Cerebellar nuclear complex (tissue), 1 donor: ENCODE measurements at places on chromosomes 7 and 10.

DNA sequence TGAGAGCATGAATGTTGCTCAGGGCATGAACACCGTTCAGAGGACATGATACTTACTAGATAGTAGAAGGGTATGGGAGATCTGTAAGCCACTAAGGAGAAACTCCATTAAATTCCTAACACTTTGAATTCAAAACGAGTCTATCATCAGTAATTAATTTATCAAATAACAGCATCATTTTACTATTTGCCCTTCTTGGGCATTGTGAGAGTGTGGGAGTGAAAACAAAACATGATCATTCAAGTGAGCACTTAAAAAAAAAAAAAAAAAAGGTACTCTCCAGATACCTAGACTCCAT lies 20.5 kb upstream of the ASB15 start:
- DNase-seq, result no peak

- DNase-seq, result no peak
Measured at GRCh38 chr10:86960003-86960862, 1.8 kb downstream of the SNCG start.

DNA sequence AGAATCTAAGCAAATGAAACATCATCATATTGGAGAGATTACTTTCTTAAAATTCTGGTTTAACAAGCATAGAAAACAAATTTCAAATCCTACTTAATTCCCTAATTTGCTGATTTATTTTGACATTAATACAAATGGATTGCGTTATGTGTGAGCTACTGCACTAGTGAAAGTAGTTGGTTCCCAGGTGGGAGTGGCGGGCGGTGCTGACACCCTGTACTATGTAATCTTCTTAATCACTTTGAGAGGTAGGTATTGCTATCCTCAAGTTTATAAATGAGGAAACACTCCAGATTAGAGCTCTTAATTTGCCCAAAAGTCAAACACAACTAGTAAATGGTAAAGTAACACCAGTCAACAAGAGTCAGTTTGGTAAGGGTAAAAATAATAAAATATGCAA lies 131.1 kb downstream of the ELAPOR2 start:
- DNase-seq, result no peak

GRCh38 chr7:25735674-25736242 lies 416.2 kb upstream of the NFE2L3 start:
- no peak for DNase-seq

GRCh38 chr7:106978425-106979420 lies 65.8 kb upstream of the PRKAR2B start:
- no peak for DNase-seq

- DNase-seq, result no peak
Measured at GRCh38 chr10:91296471-91296870, 76.0 kb downstream of the PCGF5 start.

GRCh38 chr10:37549054-37549453 lies 308.4 kb downstream of the ZNF248 start:
- no peak for DNase-seq

DNA sequence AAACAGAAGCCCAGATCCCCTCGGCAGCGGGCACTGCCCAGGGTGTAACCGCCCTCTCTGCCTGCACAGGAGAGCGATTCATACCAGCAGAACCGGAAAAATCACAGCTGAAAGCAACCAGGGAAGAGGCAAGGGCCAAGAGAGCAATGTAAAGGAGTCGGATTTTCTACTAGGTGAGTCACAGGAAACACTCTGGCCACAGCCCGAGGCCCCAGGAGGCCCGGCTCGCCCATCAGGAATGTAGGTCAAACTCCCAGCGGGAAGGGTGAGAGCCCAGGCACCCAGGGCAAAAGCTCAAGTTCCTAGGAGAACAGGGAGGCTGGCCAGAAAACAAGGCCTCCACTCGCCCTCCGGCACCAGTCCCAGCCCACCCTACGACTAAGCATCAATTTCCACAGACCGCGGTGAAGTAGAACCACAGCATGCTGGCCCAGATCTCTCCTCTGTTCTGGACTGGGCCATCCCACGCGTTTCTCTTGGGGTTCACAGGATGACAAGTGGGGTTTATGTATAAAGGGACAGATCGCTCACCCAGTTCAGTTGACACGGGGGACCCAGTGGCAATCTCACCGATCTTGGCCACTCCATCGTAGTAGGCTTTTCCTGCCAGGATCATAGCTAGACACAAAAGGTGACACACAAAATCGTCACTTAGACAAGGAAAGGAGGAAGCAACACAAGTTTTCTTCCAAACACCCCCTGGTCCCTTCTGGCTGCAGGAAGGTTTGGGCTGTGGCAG lies 46.2 kb downstream of the BAIAP2L1 start:
- no peak for DNase-seq

DNA sequence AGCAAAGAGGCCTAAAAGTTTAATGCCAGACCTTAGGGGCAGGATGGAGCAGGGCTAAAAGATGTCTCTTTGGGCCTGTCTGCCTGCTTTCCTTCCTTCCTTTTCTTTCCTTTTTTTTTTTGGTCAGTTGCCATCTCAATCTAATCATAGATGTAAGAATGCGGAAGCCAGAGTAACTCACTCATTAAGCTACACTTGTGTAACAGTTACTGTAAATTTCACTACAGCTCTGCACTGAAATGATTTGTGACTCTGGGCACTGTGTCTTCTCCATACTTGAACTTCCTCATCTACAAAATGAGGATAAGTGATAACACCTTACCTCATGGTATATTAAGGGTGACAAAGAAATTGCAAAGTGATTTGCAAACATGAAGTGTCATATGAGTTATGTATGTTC lies 75.5 kb upstream of the AGK start:
- DNase-seq, result no peak

GRCh38 chr7:157825325-157825724 lies 488.5 kb downstream of the DNAJB6 start:
- DNase-seq, result no peak

DNA sequence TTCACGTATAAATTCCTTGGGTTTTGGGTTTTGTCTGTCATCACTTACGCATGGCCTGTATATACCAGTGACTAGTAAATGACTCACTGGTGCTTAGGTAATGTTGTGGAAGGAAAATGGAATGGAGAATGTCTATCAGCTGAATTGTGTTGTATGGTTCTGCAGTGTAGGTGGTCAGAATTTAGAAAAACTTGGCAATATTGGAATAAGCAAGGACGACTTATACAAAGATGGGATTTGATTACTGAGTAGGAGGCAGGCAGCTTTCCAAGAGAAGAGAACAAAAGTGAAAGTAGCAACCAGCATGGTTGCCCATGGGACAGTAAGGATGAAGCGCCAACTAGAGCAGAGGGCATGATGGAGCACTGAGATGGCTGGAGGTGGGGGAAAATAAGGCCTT lies 168.6 kb upstream of the CSTF2T start:
- DNase-seq, result no peak

DNA sequence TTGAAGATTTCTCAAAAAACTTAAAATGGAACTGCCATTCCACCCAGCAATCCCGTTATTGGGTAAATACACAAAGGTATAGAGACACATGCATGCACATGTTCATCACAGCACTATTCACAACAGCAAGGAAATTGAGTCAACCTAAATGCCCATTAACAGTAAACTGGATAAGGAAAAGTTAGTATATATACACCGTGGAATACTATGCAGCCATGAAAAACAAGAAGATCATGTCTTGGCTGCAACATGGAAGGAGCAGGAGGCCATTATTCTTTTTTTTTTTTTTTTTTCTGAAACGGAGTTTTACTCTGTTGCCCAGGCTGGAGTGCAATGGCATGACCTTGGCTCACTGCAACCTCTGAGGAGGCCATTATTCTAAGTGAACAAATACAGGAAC lies 749.0 kb downstream of the MAGI2 start:
- DNase-seq, result no peak

GRCh38 chr10:79098596-79099015 lies 29.8 kb downstream of the ZMIZ1 start:
- no peak for DNase-seq

- DNase-seq, result no peak
Measured at GRCh38 chr10:34584164-34584563, 230.9 kb downstream of the PARD3 start.

DNA sequence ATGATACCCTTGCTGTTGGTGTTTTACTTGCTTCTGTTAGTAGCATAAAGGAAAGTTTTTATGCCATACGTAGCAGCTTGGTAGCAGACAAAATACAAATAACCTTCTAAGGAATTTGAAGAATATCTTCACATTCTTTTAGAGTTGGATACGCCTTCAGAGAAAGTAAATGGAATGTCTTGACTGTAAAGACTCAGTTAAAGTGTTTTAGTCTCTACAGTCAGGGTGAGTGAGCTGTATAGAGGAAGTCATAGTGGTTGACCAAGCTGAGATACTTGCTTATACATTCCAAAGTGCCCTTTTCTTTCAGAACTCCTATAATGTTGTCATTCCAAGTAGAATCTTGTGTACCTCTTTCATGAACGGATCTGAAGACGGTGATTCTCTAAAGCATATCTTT lies 37.7 kb downstream of the RABGEF1 start:
- DNase-seq, result no peak

DNA sequence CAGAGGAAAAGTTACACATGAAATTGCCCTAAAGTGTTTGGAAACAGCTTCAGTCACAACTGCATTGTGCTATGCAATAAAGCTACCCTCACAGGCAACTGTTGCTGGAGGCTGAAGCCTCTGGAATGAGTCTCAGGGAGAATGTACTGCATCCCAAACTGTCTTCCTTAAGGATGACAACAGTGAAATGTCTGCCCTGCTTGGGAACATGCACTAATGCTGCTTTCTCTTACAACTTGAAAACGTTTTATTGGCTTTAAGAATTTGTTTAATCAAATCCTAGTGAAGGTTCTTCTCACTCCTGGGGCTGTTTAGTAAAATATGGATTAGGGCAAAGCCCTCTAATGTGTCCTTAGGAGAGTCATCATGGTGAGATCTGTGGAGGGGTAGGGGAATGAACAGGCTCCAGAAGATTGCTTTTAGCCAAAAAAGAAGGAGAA lies 215.4 kb downstream of the TWIST1 start:
- no peak for DNase-seq

GRCh38 chr7:88089561-88089960 lies 130.3 kb downstream of the SRI start:
- DNase-seq, result no peak

- no peak for DNase-seq
Measured at GRCh38 chr10:36577126-36577525, 548.3 kb upstream of the ANKRD30A start.

DNA sequence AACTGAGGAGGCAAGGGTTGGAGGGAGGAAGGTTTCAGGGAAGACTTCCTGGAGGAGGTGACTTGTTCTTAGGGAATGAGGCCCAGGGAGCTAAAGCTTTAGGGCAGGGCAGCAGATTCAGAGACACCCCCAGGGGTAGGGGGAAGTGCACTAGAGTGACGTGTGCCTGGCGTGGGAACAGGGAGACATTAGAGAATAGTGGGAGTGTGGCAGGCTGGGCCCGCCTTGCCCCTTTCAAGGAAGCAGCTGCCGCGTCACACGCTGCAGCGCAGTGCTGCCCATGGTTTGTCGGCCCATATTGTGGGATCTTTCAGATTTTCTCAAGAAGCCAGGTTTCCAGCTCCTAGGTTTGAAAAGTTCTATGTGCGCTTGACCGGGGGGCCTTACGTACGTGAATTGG lies 139.4 kb downstream of the LHPP start:
- no peak for DNase-seq

- no peak for DNase-seq
Measured at GRCh38 chr7:150938566-150938965, 39.6 kb downstream of the KCNH2 start.

- no peak for DNase-seq
Measured at GRCh38 chr10:94397549-94398370, 4.6 kb upstream of the TBC1D12 start.

DNA sequence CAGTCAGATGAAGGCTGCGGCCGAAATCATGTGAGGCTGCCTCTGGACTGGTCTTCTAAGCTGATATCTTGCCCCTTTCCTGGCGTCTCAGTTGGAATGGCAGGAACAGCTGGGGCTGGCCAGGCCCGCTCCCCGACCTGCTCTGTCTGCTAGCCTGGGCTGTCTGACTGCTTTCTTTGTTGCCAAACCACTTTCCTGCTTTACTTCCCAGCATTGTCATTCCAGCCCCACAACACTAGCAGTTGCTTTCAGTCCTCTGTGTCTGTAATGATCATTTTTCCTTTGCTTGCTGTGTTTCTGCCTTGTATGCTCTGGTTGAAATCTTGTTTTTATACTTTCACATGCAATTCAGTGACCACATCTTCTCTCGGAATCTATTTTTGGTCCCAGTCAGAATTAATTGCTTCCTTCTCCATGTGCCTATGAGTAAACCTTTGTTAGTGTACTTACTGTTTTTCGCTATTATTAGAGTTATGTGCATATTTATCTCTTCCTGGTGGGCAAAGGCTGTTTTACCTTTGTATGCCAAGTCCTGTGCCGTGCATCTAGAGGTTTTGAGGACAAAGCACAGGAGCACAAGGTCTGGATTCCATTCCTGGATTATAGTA lies 21.6 kb downstream of the PRPF18 start:
- no peak for DNase-seq

GRCh38 chr10:122019414-122019975 lies 30.5 kb downstream of the TACC2 start:
- DNase-seq, result no peak

DNA sequence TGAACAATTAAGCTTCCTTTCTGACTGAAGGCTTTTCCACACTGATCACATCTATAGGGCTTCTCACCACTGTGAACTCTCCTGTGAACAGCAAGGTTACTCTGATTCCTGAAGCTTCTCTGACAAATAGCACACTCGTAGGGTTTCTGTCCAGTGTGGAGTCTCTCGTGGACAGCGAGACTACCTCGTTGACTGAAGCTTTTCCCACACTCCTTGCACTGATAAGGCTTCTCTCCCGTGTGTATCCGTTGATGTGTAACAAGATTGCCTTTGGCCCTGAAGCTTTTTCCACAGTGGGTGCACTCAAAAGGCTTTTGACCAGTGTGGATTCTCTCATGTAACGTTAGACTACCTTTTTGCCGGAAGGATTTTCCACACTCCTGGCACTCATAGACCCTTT lies 4.4 kb downstream of the ZNF32 start:
- DNase-seq, result no peak

DNA sequence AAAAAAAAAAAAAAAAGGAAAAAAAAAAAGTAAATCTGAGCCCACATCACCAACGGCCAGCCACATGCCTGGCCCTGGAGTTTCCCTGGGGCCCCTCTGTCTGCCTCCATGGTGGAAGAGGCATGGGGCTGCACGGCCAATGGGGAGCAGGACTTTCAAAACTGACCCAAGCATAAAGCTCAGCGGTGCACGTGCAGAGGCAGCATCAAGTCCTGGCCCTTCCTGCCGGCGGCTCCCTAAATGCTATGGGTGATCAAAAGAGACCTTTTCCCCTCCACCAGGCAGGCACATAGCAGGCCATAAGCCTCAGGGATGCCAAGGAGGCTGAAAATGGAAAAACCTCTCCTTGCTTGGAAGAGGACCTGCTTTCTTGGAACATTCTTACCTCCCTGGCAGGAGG lies 94.3 kb downstream of the OAT start:
- no peak for DNase-seq

GRCh38 chr10:110746969-110747608 lies 103.0 kb downstream of the RBM20 start:
- no peak for DNase-seq
